ENCODE measurements at places on chromosomes 3 and 15.

DNA sequence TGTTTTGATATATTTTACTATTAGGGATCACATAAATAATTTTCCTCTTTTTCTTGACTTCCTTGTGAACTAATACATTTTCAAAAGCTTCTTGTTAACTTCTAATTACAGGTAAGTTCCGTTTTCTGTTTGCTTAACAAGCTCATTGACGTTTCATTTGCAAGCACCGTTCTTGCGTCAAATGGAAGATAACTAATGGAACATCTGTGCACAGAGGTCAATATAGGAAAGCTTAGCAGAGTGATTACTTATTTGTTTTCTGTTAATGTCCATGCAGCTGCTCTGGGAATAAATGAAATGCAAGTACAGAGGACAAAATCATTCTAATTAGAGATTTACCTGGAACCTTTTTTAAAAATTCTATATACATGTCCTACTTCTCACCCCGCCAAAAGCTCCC is 115.5 kb upstream of the C2CD4B start:
- DNase-seq = no peak

DNA sequence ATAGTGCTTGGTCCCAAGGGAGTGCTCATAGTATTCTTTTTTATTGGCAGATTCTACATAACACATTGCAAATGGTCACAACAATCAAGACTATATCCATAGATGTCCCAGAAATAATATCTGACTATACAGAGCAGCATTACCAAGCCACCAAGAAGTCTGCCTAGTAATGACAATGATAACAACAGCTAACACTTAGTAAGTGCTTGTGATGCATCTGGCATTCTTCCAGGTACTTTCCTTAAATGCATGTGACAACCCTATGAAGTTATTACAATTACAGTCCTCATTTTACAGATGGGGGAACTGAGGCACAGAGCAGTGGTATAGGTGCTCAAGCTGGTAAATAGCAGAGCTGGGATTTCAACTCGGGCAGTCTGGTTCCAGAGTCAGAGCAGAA is 49.6 kb upstream of the ICE2 start:
- DNase-seq = no peak

- DNase-seq = no peak
These were observed 10.0 kb downstream of the RAD18 start for GRCh38 chr3:8953313-8953712.

GRCh38 chr3:69240651-69241568 is 118.5 kb upstream of the LMOD3 start:
- DNase-seq = no peak

DNA sequence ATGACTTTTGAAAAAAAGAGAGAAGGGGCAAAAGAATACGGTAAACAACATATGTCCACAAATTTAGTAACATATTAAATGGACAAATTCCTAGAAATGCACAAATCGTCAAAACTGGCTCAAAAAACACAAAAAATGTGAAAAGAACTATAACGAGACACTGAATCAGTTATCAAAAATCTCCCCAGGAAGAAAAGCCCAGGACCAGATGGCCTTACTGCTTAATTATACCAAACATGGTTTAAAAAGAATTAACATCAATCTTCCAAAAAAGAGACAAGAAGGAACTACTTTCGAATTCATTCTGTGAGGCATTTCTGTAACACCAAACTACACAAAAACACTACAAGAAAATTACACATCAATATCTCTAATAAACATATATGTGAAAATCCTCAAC is 117.4 kb downstream of the STAG1 start:
- no peak for DNase-seq

DNA sequence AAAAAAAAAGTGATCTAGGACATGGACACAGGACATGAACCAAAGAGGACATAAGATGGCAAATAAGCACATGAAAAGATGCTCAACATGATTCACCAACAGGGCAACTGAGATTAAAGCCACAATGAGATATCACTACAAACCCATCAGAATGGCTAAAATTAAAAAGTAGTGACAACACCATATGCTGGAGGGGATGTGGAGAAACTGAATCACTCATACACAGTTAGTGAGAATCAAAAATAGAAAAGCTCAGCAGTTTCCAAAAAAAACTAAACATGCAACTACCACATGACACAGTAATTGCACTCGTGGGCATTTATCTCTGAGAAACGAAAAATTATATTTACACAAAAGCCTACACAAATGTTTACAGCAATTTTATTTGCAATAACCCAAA is 27.9 kb upstream of the ACKR4 start:
- no peak for DNase-seq

DNA sequence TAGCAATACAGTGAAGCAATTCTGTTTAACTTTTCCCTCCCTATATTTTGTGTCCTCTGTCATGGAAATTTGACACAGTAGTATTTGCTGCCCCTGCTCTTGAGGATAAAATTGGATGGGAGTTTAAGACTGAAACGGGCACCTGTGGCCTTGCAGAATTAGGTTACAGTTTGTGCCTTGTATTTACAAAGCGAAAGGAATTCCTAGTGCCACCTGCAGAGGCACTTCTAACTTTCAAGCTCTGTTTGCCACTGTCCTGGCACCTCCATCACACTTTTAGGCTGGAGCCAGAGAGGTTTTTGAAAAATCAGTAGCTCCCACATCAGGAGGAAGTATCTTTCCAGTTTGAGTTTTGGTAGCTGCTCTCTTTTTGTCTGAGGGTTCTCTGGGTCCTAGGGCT is 39.5 kb downstream of the CD86 start:
- no peak for DNase-seq

DNA sequence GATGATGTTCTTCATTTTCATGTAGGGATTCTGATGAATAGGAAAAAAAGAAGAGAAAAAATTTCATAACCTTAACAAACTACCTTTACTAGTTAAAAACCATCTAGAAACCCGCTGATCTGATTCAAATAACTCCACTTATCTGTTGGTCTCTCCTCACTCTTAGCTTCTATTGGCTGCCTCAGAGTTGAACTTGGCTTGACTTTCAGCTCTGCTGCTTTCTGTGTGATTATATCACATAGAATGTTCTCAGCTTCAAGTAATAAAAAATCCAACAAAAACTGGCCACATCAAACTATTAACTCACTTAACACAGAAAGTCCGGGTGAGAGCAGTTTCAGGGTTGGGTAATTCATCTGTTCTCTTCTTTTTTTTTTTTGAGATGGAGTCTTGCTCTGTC is 126.8 kb upstream of the RASGRP1 start:
- no peak for DNase-seq

GRCh38 chr3:100125161-100125938 is 11.0 kb upstream of the FILIP1L start:
- DNase-seq = no peak

GRCh38 chr3:125443923-125444322 is 68.8 kb upstream of the ZNF148 start:
- no peak for DNase-seq

- no peak for DNase-seq
These were observed 603 bp downstream of the EIF1B start for GRCh38 chr3:40309925-40310695.

GRCh38 chr3:52246264-52246620 is 683 bp downstream of the PPM1M start:
- DNase-seq = no peak

GRCh38 chr3:138119423-138119766 is 4.0 kb upstream of the DZIP1L start:
- DNase-seq = no peak

DNA sequence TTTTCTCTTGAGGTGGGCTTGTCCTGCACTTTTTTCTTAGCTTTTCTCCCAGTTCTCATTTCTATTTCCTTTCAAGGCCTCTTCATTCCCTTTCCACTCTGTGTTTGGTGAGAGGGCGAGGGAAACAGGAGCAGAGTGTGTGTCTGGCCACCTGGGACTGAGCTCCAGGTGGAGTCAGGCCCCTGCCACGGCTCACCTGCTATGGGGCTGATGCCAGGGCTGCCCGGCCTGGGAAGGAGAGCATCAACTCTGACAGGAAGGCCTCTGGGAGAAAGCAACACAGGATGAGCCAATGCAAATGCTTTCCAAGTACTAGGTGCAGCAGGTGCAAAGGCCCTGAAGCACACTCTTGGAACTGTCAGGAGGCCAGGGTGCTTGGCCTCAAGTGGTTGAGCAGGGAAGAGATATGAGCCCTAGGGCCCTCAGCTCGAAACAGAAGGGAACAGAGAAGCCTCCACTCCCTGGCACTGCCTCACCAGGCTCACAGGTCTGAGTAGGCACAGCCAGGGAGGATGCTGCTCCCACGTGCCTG is 27.3 kb upstream of the DUSP7 start:
- no peak for DNase-seq

- DNase-seq = no peak
These were observed 41.5 kb downstream of the ABHD17C start for GRCh38 chr15:80736560-80736959.

DNA sequence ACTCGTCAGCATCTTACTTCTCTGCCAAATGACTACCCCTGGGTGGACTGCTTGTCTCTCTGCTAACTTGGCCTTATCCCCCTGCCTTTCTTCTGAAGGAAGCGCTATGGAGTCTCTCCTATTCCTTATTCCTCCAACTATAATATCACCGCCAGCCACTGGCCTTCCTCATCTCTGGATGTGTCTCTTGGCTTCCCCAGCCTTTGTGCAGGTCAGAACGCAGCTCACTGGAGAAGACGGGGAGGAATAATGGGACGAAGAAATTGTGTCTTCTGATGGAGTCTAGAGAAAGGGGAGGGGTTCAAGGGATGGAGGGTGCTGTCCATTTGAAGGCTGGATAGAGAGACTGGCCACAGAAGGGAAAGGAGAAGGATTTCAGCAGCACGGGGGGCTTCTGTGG is 16.9 kb downstream of the ITGA11 start:
- DNase-seq = no peak

DNA sequence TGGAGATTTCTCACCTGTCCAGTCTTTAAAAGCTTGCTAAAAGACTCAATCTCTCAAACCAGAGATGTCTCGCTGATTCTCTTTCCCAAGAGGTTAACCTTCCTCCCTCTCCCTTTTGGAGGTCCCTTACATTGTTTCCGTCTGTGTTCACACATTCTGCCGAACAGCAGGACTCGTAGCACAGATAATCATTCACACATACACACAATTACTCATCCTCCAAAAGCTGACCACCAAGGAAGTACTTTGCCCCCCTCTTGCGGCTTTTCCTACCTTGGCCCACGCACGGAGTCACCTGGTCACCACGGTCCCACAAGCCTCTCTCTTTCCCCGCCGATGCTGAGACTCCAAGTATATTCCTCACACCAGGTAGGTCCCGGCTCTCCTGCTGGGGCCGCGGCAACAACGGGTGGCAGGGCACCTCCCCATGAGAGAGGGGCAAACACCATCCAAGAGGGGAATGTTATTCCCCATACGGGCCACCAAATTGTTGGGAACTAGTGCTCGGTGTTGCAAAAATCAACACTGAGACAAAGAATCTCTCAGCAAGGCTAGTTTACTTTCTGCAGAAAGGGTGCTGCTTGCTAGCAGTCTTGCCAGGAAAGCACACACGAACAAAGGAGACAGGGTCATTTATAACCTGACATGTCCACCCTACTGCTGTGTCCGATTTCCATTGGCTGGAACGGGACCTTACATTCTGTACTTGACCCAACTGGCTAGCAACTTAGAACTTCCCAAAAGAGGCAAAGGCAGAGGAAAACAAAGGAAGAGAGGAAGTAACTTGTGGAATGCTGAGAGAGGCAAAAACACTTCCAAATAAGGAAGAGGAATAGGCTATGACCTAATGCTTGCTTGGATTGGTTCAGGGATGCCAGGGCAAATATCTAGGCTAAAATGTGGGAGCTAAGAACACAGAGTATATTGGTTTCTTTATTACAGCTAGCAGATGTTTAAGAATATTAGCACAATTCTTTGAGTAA is 102.1 kb upstream of the NECTIN3 start:
- DNase-seq = no peak

GRCh38 chr3:63471781-63472180 is 180.7 kb upstream of the SNTN start:
- DNase-seq = no peak

DNA sequence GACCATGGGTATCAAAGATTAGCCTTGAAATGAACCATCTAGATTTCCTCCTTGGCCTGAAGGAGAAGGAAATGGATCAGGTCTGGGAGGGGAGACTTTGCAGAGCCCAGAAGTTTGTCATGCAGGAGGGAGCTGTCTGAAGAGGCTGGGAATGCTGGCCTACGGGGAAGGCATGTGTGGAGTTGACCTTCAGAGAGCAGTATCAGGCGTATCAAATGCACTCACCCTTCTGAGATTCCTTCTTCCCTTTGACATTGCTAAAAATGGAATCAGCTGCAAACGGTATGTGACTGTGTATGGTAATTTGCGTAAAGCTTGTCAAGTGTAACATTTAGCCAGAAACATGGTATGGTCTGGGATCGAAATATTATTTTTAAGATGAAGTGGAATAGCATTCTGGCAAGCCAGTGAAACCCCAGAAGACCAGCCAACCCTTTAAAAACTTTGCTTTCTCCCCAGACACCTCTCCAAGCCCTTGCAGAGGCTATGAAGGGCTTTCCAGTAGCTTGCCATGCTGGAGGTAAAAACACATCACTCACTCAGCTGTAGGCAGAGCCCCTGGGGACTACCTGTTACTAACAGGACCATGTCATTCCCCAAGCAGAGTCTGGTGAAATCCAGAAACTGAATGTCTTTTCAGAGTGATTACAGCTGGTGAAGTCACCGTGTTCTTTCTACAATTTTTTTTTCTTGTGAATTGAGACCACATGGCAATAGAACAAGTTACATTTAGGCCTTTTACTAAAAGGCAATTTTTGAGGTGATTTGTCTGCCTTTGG is 174.7 kb upstream of the SLC24A5 start:
- DNase-seq = no peak

DNA sequence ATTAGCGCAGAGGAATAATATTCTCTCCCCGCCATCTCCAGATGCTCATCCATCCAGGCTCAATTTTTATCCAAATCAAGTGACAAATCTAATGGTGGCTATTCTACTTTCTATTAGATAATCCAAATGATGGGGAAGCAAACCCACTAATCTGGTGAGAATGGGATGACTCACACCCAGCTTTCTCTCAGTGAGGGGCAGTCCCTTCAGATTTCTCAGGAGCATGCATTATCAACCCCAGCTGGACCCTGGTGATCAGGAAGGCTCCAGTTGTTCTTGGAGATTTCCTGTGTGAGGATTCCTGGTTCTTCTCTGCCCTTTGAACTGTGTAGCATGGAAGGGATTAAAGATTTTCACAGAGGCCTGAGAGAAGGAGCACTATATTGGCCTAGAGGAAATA is 358.0 kb downstream of the WDR72 start:
- no peak for DNase-seq

GRCh38 chr3:48518638-48519276 is 14.8 kb upstream of the SHISA5 start:
- no peak for DNase-seq

DNA sequence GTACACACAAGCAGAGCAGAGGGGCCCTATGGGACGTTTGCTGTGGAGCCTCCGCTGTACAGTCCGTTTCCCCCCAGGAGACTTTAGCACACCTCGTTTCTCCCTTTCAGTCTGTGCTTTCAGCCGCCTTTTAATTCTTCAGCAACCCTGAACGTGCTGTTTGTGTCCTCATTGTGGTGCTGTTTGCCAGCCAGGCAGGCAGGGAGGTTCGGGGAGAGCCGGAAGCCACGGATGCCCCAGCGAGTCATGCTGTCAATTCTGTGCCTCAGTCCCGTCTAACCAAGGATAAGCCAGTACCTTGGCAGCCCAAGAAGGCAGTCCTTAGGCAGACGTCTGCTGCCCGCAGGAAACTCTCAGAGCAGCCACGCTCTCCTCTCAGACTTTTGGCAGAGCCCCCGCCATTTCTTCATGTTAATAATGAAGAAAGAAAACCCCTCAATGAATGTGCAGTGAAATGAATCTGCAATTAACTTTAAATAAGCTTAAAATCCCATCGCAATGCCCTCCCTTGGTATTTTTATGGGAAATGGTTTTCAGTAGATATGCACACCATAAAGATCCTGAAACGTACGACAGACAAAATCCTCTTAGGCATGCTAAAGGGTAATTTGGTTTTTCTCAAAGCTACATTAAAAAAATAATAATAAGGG is 158.6 kb downstream of the UACA start:
- DNase-seq = no peak
